ENCODE measurements at places on chromosomes 11 and 22. TPM values are rescaled to one million over a fixed set of nuclear protein-coding genes. Genes with fewer than 3 reads are reported as not detected.
A peak's percentile ranks its signal among the peaks of the same experiment; 100 is the strongest.

The KCNJ5 gene
- not detected for total RNA-seq

GRCh38 chr22:28812516-28812915, 12.1 kb upstream of the XBP1 start:
- peak overlapping the region; percentile 53 for H3K4me3 ChIP-seq
- H3K36me3 ChIP-seq = peaks cover 22% of the 10 kb centered on the region
- no peak for DNase-seq
- H3K27me3 ChIP-seq = no peaks in the 10 kb centered on the region
- H3K27ac ChIP-seq = peak overlapping the region; percentile 78
- H3K4me1 ChIP-seq = peaks cover 53% of the 10 kb centered on the region

The POU2AF3 gene
- not detected for total RNA-seq

The CSNK2A3 gene
- total RNA-seq = 2.1 TPM

DNA sequence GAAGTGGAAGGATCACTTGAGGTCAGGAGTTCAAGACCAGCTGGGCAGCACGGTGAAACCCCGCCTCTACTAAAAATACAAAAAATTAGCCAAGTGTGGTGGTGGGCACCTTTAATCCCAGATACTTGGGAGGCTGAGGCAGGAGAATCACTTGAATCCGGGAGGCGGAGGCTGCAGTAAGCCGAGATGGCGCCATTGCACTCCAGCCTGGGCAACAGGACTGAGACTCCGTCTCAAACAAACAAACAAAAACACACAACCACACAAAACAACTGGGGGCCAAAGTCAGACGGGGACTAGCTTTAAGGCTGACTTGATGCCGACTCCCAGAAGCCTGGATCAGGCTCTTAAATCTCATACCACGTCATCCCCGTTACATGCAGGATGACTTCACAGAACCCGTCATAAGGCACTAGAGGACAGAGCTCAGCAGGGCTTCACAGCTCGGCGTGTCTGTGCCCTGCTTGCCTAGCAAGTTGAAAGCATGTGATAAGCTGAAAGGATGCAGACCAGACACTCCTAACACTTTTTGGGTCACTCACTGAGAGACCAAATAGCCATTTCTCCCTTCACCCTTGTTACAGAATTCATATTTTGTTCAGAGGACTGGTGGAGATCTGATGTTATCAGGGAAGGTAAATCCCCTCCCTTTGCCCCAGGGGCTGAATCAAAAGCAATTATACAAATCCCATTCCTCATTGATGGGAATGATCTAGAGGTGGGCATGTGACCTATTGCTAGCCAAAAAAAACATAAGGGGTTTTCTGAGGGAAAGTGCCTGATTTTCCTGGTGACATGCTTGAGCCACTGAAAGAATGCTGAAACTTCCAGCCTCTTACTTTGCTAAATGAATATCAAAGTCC, 65.4 kb downstream of the GAB2 start:
- no peaks in the 10 kb centered on the region for H3K27me3 ChIP-seq
- DNase-seq = no peak
- no peak overlapping the region for H3K27ac ChIP-seq

The TUBA8 gene
- total RNA-seq = 1.9 TPM

DNA sequence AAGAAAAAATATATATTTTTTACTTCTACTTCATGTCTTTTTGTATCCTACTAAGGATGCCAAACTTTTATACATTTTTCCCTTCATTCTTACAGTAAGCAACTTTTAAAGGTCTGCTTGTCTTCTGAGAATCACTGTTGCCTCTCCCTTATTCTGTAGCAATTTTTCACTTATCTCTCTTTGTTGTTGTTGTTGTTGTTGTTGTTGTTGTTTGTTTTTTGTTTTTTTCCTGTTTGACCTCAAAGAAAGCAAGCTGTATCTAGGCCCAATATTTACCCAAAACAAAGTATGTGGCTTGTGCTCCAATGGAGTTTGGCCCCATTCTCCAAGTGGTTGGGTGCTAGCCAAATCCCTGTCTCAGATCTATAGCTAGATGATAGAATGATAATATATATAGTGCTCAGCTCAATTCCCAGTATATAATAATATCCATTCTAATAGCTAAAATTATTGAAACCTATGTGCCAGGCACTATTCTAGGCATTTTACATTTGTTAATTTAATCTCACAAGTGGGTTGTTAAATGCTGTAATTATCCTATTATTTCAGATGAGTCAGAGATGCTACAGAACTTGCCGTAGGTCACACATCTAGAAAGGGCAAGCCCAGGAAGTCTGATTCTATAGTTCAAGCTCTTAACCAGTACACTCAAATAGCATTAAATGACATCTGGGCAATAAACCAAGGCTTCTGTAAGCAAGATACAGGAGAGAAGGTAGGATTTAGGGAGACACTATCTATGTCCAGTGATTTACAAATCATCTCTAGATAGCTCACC, 205.1 kb upstream of the PITPNB start:
- no peaks in the 10 kb centered on the region for H3K36me3 ChIP-seq
- DNase-seq = no peak
- peaks cover 3% of the 10 kb centered on the region for H3K27me3 ChIP-seq
- H3K4me3 ChIP-seq = no peak overlapping the region
- H3K4me1 ChIP-seq = no peaks in the 10 kb centered on the region
- H3K27ac ChIP-seq = no peak overlapping the region

GRCh38 chr11:113124006-113124405, 162.8 kb downstream of the NCAM1 start:
- peaks cover 2% of the 10 kb centered on the region for H3K27me3 ChIP-seq
- no peak overlapping the region for H3K4me3 ChIP-seq
- no peak for DNase-seq
- H3K36me3 ChIP-seq = no peaks in the 10 kb centered on the region
- no peaks in the 10 kb centered on the region for H3K4me1 ChIP-seq
- H3K27ac ChIP-seq = no peak overlapping the region

GRCh38 chr11:107688322-107688918, 23.4 kb downstream of the SLN start:
- H3K27ac ChIP-seq = no peak overlapping the region
- H3K27me3 ChIP-seq = peaks cover 9% of the 10 kb centered on the region
- no peak overlapping the region for H3K4me3 ChIP-seq
- H3K4me1 ChIP-seq = no peaks in the 10 kb centered on the region

The CD6 gene
- 377 TPM for total RNA-seq

The OR2AT4 gene
- not detected for total RNA-seq

- H3K27me3 ChIP-seq = peaks cover 12% of the 10 kb centered on the region
- peak overlapping the region; percentile 39 for H3K27ac ChIP-seq
- peak overlapping the region; percentile 65 for H3K4me3 ChIP-seq
- H3K4me1 ChIP-seq = peaks cover 24% of the 10 kb centered on the region
- H3K36me3 ChIP-seq = no peaks in the 10 kb centered on the region
Observed at GRCh38 chr11:129814244-129815014, 1.2 kb upstream of the TMEM45B start.

DNA sequence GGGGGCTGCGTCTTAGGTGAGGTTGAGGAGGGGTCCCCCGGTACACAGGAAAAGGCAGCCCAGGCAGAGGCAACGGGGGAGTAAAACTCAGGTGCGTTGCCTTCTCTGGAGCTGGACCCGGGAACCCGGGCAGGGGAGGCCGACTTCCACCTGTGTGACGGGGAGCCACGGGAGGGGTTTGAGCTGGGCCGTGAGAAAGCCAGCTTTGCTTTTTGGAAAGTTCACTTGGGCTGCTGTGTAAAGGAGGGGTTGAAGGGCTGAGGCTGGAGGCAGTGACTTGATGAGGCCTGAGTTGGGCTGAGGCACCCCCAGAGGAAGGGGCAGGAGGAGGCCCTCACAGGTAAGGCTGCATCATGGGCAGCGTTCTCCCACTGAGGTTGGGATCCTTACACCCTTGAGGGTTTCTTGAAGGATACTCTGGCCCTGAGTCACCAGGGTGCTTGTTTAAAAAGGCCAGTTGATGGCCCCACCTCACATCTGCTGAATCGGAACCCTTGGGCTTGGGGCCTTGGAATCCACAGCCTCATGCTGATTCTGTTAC, 47.2 kb downstream of the CHRDL2 start:
- no peaks in the 10 kb centered on the region for H3K36me3 ChIP-seq
- DNase-seq = no peak
- peaks cover 13% of the 10 kb centered on the region for H3K27me3 ChIP-seq
- H3K4me3 ChIP-seq = peak overlapping the region; percentile 16
- no peak overlapping the region for H3K27ac ChIP-seq
- no peaks in the 10 kb centered on the region for H3K4me1 ChIP-seq

DNA sequence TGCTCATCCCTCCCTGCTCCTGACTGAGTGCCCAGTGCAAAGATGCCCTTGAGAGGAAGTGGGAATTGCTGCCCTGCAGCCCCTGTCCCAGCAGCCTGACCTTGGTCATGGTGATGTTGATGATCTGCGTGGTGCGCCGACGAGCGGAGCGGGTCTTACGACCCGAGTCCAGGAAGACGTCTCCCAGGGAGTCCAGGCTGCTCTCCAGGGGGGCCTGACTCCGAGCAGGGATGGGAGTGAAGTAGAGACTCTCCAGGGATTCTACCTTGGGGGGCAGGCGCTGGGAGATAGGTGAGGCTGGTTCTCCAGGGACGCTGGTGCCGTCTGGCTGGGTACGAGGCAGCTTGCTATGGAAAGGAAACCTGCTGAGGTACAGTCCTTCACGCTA, 8.4 kb downstream of the IL18BP start:
- no peaks in the 10 kb centered on the region for H3K27me3 ChIP-seq
- H3K36me3 ChIP-seq = peaks cover 56% of the 10 kb centered on the region
- no peaks in the 10 kb centered on the region for H3K4me1 ChIP-seq
- no peak overlapping the region for H3K27ac ChIP-seq
- H3K4me3 ChIP-seq = no peak overlapping the region

The DNAJC4 gene
- 21.9 TPM for total RNA-seq

The TMEM191B gene
- total RNA-seq = 0.72 TPM

DNA sequence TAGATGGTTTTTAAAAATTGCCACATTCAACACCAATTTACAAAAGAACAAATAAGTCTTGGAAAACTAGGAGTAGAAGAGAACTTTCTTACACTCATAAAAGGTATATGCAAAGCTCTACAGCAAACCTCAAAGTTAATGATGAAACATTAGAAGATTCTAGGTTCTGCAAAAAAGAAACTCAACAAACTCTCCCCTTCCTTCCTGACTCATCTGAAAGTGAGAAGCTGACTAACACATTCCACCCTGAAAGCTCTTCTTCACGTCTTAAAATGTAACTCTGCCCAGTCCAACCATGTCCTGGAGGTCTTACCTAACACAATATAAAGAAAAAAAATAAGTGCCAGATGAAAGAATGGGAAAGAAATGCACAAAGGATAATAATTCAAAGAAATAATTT, 218.9 kb upstream of the ISX start:
- H3K27me3 ChIP-seq = peaks cover 20% of the 10 kb centered on the region
- DNase-seq = no peak
- no peaks in the 10 kb centered on the region for H3K36me3 ChIP-seq
- H3K4me1 ChIP-seq = peaks cover 4% of the 10 kb centered on the region
- no peak overlapping the region for H3K27ac ChIP-seq

- H3K27ac ChIP-seq = no peak overlapping the region
- no peak for DNase-seq
- no peaks in the 10 kb centered on the region for H3K36me3 ChIP-seq
- peaks cover 6% of the 10 kb centered on the region for H3K27me3 ChIP-seq
- H3K4me3 ChIP-seq = no peak overlapping the region
- no peaks in the 10 kb centered on the region for H3K4me1 ChIP-seq
Observed at GRCh38 chr22:50118557-50119168, 28.9 kb downstream of the MOV10L1 start.

DNA sequence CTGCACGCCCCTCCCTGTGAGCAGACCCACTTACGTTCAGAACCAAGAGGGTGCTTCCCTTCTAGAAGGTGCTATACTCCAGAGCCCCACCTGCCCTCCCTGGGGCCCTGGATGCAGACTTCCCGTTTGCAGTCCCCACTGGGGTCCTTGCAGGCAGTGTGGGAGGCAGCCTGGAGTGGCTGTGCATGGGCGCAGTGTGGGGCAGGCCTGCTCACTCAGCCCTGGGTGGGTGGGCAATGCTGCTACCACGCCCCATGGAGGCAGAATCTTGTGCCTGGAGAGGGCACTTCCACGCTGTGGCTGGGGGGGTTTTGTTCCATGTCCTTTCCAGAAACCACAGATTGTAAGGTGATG, 116.2 kb downstream of the KCNQ1OT1 start:
- no peaks in the 10 kb centered on the region for H3K4me1 ChIP-seq
- DNase-seq = peak; percentile 3

- no peaks in the 10 kb centered on the region for H3K36me3 ChIP-seq
- H3K4me3 ChIP-seq = no peak overlapping the region
Observed at GRCh38 chr11:87529486-87529885, 491.8 kb downstream of the TMEM135 start.

The OR8D4 gene
- not detected for total RNA-seq

The DEPDC7 gene
- total RNA-seq = 2.0 TPM

DNA sequence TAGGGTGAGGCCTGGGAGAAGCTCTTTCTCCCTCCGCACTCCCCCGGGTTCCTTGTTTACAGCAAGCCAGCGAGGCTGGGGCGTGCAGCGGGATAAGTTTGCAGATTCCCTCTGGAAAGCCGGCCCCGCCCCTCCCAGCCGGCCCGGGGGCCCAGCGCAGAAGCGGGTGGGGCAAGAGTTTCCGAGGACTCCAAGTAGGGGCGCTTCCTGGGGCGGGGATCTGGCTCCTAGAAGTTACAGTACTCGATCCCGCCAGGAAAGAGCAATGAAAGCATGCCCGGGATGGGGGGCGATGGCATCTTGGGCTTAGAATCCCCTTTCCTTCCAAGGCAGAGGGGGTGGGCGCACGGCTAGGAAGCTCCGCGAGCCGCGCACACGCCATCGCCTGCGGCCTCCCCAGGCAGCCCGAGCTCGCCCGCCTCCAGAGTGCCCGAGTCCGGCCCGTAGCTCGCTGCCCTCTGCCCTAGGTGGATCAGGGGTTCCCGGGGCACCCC, 385 bp downstream of the TST start:
- H3K27ac ChIP-seq = no peak overlapping the region
- peaks cover 4% of the 10 kb centered on the region for H3K4me1 ChIP-seq
- peaks cover 13% of the 10 kb centered on the region for H3K27me3 ChIP-seq

DNA sequence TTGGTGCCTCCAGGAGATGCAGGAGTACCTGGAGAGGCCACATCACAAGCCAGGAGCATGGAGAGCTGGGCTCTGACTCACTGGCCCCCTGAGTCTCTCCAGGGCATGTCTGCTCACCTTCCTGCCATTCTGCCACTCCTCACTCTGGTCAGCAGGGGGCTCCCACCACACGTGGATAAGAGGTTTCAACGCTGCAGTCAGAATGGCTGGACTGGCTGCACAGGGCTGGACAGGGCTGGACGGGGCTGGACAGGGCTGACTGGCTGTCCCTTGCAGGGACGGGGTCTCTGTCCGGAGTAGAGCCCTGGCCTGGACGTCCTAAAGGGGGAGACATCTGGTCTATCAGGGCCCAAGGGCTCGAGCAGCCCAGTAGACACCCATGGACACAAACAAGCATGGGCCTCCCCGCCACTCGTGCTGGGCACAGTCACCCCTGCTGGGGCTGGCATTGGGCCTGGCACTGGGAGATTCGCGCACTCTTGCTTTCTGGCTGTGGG, 34.6 kb downstream of the CYTH4 start:
- DNase-seq = peak; percentile 86
- H3K4me1 ChIP-seq = peaks cover 34% of the 10 kb centered on the region
- no peak overlapping the region for H3K4me3 ChIP-seq

DNA sequence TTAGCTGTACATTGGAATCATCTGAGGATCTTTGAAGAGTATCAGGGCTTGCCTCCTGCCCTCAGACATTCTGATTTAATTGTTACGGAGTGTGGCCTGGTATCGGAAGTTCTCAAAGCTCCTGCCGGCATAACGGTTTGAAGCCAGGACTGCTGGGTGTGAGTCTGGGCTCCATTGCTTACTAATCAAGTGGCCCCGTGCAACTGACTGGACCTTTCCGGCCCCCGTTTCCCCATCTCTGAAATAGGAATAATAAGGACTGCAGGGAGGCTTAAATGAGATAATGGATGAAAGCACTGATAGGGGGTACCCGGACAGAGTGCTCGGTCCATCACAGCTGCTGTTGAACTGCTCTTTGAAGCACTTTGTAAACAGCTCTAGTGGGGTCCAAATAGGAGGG, 1.7 kb downstream of the PLEKHB1 start:
- no peaks in the 10 kb centered on the region for H3K27me3 ChIP-seq
- no peak for DNase-seq
- no peaks in the 10 kb centered on the region for H3K36me3 ChIP-seq
- peaks cover 15% of the 10 kb centered on the region for H3K4me1 ChIP-seq
- H3K27ac ChIP-seq = no peak overlapping the region
